ENCODE measurements at places on chromosomes 4 and X. TPM values are rescaled to one million over a fixed set of nuclear protein-coding genes. Genes with fewer than 3 reads are reported as not detected.

The AMBN gene
- 1.2 TPM for polyA plus RNA-seq

The YY2 gene
- polyA plus RNA-seq = 2.4 TPM

The RHOH gene
- not detected for polyA plus RNA-seq

The CENPVL1 gene
- polyA plus RNA-seq = 3.2 TPM

The NSUN7 gene
- polyA plus RNA-seq = 0.51 TPM

The SH3TC1 gene
- polyA plus RNA-seq = not detected

The STPG2 gene
- not detected for polyA plus RNA-seq

The MAGEA9B gene
- polyA plus RNA-seq = not detected

The KIAA1210 gene
- polyA plus RNA-seq = not detected

The GRID2 gene
- 14.9 TPM for polyA plus RNA-seq

The TLR3 gene
- not detected for polyA plus RNA-seq

The HSFX1 gene
- polyA plus RNA-seq = 0.57 TPM

All from neural cell (in vitro differentiated cells).